Esophagus mucosa (tissue), 1 donor: ENCODE measurements at places on chromosomes 2 and 18. TPM values are rescaled to one million over a fixed set of nuclear protein-coding genes. Genes with fewer than 3 reads are reported as not detected.

STEAP3 gene
- total RNA-seq = 11.6 TPM

PPP1R1C gene
- total RNA-seq = 1.8 TPM

PDE6D gene
- 18.5 TPM for total RNA-seq

LOXHD1 gene
- total RNA-seq = 0.12 TPM

SERPINB8 gene
- 44.0 TPM for total RNA-seq

CPLX4 gene
- total RNA-seq = not detected

SLC4A5 gene
- 0.56 TPM for total RNA-seq

BOLL gene
- not detected for total RNA-seq

KLF7 gene
- total RNA-seq = 20.1 TPM

PRKAG3 gene
- not detected for total RNA-seq

HOXD9 gene
- 1.1 TPM for total RNA-seq

NTSR2 gene
- total RNA-seq = not detected

DYNAP gene
- total RNA-seq = 26.2 TPM

CMPK2 gene
- 2.6 TPM for total RNA-seq

SLC4A3 gene
- total RNA-seq = 3.0 TPM

GRCh38 chr2:41294331-41294730 lies 753.5 kb upstream of the PKDCC start:
- no peak for ATAC-seq

- no peak for ATAC-seq
Measured at GRCh38 chr18:61136711-61137251, 196.4 kb upstream of the CDH20 start.

GRCh38 chr2:182554950-182555349 lies 128.1 kb upstream of the PDE1A start:
- ATAC-seq = no peak

GRCh38 chr2:80217446-80217845 lies 87.1 kb downstream of the LRRTM1 start:
- ATAC-seq = no peak

- ATAC-seq = no peak
Measured at GRCh38 chr2:99775585-99775984, 285.8 kb upstream of the REV1 start.

DNA sequence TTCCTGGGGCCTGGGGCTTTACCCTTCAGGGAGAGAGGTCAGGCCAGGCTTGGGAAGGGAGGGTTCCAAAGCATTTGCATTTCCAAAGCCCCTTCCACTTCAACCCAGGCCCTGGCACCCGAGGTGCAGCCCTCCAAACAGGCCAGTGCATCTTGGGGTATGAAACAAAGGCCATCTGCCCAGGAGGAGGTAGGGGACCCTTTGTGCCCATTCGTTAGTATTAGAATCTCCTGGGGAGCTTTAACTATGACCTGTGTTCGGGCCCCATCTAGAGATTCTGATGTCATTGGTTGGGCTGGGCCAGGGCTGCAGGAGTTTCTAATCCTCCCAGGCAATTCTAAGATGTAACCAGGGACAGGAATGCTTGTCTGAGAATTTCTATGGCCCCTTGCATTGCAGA lies 73.6 kb downstream of the CIB4 start:
- no peak for ATAC-seq

DNA sequence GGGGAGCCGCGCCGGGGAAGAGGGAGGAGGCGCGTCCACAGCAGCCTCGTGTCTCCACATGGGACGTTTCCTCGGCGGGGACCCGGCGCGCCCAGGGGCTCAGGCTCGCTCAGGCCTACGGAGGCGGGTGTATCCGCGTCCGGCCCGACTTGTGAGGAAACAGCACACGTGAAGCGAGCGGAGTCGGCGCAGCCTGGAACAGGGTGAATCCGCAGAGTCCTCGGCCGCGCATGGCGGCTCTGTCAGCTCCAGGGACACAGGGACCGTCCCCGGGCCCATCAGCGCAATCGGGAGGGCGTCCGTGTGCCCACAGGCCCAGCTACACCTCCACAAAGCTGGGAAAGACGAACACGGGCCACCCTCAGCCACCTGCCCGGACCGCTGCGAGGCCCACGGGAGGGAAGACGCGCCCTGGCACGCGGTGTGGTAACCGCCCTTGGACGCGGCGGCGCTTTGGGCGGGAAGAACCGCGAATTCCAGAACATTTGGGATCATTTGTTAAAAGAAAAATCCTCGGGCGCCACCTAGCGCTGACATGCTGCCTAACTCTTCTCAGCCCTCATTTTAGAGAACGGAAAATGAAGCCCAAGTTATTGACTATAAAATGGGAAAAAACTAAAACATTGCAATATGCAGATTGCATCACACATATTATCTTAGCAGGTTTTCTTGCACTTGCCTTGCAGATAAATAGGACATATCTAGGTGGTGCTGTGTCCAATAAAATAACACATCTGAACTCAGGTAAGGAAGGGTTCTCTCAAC lies 40.4 kb downstream of the TMEM18 start:
- ATAC-seq = peak; percentile 63

GRCh38 chr2:5725794-5726463 lies 33.7 kb downstream of the SOX11 start:
- ATAC-seq = no peak

GRCh38 chr2:233267516-233268245 lies 16.2 kb downstream of the ATG16L1 start:
- ATAC-seq = peak; percentile 76

DNA sequence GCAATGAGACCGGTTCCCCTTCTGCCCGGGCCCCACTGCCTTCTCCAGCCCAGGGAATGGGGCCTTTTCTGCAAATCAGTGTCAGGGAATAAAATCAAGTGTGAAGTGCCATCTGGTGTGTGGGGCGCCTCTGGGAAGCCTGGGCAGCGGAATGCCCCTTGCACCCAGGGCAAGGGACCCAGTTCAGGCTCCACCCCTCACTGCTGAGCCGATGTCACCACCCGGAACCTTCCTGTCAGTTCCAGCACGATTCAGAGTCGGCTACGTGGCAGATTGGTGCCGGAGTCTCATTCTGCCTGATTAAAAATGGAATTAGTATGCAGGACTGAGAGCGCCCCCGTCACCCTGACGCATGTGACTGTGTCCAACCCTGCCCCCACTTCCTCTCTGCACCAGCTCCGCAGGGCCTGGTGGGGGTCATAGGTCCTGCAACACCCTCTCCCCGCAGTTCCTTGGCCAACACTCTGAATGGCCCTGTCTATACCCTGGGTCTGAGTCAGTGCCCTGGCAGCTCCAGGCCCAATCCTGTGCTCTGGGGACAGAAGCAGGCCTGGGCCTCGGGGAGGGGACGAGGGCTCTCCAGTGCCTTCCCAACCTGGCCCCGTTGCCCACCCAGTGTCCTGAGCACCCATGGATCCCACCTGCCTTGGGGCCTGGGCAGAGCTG lies 8.2 kb upstream of the ALPI start:
- no peak for ATAC-seq

DNA sequence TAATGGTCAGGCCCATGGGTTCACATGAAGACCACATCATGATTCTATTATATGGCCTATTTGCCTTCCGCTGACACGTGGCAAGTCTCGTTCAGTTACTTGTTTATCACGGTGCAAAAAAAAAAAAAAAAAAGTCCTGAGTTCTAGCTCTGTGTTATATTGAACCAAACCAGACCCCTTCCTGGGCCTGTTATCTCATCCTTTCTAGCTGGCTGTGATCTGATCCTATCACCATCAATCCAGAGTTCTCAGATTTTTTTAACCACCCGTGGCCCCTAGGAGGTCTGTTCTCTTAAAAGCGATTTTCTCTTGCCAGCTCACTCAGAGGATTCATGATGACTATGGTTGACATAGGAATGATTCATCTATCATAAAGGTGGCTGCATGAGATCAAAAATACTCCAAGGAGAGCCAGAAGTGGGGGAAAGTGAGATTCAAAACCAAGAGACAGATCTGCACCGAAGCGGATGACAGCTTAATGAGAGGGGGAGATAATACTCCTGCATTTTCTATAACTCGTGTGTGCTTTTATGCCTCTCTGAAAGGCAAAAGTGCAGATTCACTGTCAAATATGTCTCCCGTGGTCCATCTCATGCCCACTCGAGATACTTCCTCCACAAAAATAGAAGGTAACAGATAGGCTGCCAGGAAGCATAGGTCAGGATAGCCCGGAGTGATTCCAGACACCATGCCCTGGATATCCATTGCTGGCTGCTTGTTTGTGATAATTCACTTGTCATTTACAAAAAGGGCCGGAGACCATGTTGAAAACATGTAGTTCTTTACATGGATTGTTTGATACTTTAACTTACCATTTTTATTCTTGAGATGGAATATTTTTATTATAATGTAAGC lies 505.7 kb upstream of the KLHL29 start:
- no peak for ATAC-seq

- ATAC-seq = no peak
Measured at GRCh38 chr2:170930991-170931266, 1.9 kb downstream of the GORASP2 start.

GRCh38 chr18:44654573-44654972 lies 26.1 kb upstream of the SETBP1 start:
- peak; percentile 84 for ATAC-seq

DNA sequence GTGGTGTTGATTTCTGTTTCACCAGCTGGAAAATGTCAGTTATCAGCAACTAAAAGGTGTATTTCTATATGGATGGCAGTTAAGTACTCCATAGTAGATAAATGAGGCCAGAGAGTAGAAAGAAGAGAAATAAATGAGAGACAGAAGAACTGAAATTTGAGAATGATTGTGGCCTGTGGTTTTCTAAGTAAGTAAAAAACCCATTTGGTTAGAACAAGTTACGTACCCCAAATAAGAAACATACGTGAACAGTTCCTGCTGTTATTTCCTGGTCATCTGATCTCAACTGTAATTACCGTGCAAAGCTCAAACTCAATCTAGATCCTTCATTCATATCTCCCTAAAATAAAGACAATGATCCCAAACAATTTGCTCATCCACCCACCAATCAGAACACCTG lies 181.3 kb downstream of the PID1 start:
- ATAC-seq = no peak

DNA sequence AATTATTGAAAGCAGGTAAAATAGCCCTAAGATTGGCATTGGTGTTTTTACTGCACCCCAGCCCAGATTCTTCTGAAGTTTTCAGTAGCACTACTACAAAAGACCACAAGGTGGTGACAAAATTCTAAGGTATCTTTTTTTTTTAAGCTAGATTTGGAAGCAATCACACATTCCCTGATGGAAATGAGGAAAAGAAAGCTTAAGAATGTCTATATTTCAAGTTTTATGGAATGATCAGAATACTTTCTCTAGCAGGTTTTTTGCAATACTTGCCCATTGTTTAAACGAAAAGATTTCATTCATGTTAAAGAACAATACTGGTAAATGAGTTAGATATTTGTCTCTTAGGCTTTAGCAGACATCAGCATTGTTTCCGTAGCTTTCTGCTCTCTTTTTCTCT lies 32.1 kb upstream of the ZNF638 start:
- ATAC-seq = no peak

- ATAC-seq = no peak
Measured at GRCh38 chr2:132797556-132797955, 127.6 kb upstream of the LYPD1 start.

GRCh38 chr18:936941-937340 lies 32.3 kb downstream of the ADCYAP1 start:
- no peak for ATAC-seq

GRCh38 chr2:24163601-24164000 lies 11.3 kb upstream of the FAM228A start:
- ATAC-seq = no peak

DNA sequence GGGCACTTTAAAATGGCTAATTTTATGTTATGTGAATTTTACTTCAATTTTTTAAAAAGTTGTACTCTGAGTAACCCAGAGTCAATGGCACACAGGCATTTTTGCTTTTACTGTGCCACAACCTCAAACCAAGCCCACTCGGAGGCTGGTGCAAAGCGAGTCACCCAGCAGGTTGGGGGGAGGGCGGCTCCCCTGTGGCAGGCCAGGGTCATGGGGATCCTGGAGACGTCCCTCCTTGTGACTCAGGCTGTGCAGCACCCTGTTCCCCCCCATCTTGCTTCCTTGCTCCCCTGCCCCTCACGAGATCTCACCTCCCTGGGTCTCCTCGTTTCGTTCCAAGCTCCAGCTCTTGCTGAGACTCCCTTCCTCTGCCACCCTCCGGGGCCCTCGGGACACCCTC lies 58.6 kb downstream of the POMC start:
- no peak for ATAC-seq

GRCh38 chr2:212667751-212668316 lies 129.2 kb upstream of the ERBB4 start:
- no peak for ATAC-seq

DNA sequence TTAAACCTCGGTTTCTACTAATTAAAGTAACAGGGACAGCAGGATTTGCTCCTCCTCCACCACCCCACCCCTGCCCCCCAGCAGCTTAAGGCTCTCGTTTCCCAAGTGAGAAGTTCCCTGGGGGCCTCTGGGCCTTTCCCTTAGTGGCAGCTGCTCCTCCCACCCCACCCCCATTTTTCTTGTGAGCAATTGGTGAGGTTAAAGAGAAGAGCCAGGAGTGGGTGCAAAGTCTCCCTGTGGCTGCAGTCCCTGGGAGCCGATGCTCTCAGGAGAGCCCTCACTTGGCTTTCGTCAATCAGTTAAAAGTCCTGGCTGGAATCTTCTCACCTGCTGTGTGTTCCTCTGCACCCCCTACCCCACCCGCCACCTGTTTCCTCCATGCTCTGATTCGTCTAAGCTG lies 48.7 kb upstream of the AGAP1 start:
- no peak for ATAC-seq

DNA sequence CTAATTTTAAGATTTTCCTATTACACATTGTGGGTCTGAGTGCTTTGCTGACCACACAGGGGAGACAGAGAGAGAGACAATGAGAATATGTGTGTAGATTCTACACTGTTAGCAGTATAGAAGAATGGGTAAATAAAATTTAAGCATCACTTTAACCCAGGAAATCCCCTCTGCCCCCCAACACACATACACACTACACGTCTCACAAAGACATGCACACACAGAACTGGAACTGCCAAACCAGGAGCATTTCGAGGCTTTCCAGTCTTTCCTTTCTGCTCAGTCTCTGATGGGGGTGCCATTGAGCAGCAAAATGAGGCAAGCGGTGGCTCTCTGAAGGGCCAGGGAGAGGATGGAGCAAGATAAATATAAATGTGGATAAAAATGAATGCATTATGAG lies 2.5 kb downstream of the MERTK start:
- no peak for ATAC-seq

GRCh38 chr2:162126527-162126926 lies 25.5 kb downstream of the GCG start:
- ATAC-seq = no peak

- ATAC-seq = no peak
Measured at GRCh38 chr2:11072550-11072949, 82.7 kb upstream of the SLC66A3 start.

DNA sequence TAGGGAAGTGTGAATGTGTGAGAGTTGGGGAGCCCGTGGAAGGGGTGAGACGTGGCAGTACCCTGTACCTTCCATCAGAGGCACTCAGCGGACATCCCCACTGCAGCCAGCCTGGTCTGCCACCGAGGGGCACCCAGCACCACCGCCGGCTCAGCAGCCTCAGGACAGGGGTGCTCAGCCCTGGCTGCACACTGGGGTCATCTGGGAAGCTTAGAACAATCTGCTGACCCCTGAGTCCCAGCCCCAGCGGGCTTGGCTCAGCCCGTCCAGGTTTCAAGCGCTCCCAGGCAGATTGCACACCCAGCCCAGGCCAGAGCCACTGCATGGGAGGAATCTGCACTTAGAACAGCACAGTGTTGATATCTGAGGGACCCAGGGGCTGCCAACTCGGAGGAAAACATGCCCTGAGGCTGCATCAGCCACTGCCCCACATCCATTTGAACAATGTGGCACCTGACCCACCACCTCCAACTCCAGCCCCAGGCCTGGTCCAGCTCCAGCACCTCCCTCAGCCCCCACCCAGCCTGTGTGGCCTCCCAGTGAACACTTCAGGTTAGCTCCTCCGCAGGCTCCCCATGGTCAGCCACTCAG lies 147.1 kb upstream of the OTOS start:
- no peak for ATAC-seq

GRCh38 chr2:164897469-164898260 lies 56.0 kb upstream of the COBLL1 start:
- ATAC-seq = no peak
